ENCODE measurements at places on chromosomes 7 and 10. TPM values are rescaled to one million over a fixed set of nuclear protein-coding genes. Genes with fewer than 3 reads are reported as not detected.

DNA sequence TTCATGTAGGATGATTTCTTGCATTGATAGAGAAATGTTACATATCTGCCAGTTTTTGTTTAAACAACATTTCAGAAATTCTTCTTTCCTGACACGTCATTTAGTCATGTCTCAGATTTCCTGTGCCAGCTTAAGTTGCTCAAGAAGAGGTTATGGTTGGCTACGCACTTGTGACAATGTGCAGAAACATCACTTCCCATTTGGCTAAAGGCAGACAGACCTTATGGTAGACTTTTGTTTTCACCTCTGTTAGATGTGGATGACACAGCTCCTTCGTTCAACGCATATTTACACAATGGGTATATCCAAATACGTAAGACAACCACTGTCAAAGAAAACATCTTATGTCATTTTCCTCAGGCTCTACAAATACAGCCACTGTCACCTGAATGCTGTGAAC, 125.8 kb downstream of the DOCK4 start:
- peak; percentile 65 for DNase-seq

DNA sequence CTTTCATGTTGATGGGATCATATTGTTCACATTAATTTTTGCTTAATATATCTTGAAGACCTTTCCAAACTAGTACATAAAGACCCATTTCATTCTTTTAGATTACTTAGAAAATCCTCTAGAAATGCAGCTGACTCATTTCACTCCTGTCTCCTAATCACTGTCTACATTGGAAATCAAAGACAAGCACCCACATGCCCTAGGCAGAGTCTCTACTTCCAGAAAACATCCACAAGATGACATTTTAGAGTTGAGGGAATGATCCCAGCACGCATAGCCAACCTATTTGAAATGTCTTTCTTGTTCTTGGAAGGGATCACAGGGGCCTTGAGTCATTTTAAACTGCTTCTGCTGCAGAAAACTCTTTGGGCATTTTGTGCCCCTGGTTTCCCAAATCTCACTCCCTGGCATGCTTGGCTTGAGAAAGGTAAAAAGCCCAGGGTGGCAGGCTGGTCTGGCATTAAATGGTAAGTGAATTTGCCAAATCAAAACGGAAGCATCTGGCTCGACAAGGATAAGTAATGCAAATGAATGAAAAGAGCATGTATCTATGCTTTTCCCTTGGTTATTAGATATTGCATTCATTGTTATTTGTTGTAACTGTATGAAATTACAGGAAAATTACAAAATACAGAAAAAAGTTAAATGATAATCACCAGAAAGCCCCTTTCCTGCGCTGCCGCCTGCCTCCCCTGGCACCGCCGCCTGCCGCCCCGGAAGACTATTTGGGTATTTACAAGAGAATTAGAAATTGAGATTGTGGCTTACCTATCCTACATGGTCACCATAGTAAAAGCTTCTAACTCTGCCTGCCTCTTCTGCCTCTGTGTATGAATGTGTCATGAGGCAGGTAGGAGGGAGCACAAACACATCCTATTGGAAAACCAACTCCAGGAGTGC, 225.3 kb downstream of the PTEN start:
- DNase-seq, result no peak

- DNase-seq, result peak; percentile 35
Measured at GRCh38 chr7:71286924-71287323, 155.0 kb downstream of the GALNT17 start.

- no peak for DNase-seq
Measured at GRCh38 chr10:6770846-6771245, 190.8 kb upstream of the PRKCQ start.

- DNase-seq, result no peak
Measured at GRCh38 chr10:50604049-50604640, 19.6 kb downstream of the SGMS1 start.

DNA sequence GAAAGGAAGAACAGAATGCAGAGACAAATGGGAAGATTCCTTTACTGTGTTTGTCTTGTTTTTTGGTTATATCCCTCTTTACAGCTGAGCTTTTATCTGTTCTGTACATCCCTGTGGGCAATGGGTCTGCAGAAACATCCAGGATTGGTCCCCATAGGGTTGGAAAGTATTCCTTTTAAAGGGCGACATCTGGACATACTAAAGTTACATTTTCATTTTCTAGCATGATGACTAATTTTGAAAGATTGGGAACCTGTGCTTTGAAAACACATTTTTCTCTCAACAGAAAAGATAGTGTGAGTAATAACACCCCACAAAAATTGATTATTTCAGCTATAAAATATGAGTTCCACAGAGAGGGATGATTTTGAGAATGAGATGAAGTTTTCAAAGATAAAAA, 435.8 kb downstream of the GPAM start:
- DNase-seq, result no peak

- DNase-seq, result no peak
Measured at GRCh38 chr7:104967595-104967994, 46.4 kb upstream of the KMT2E start.

DNA sequence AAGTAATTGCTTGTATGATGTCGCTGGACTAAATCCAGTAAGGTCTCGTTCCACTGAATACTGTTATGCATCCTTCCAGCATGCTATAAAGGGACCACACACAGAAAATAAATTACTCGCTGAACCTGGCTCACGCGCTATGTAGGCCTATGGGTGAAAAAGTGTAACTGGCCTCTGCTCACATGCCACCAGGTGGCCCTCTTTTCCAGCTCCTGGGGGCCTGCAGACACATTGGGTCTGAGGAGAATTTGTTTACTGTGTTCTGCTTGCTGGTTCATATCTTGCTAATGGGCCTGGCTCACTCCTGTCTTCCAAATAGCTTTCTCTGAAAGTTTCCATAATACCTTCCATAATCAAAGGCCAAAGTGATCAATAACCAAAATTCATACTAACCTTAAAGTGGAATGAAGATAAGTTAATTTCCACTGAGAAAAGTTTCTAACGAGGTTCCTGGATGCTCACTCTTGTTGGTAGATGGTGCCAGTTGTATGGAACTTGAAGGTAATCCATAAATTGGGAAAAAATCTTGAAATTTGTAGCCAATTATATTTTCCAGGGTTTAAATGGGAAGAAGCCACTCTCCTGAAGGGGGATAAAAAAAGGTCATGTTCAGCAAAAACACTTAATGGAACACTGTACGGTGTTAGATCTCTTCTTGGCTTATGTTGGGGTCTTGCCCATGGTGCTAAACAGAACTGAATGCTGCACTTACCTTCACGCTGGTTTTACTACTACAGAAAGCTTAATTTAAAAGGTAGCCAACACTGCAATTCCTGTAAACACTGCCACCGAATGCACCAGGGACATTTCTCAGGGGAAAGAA, 27.0 kb upstream of the ZPBP start:
- no peak for DNase-seq

DNA sequence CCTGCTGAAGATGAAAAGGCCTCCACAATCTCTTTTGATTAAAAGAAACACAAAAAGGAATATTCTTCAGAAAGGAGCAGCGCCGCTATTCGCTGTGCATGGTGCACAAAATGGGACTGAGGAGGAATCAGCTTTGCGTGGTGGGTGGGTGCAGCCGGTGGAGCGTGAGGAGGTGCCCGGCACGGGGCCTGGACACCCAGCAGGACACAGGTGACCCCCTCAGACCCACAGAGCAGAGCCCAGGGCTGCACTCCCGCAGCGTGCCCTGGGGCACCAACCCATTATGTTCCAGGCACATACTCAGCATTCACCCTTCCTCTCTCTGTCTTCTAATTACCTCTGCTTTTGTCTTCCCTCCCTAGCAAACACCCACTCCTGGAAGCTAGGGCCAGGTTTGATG, 238.0 kb upstream of the PPP2R2D start:
- no peak for DNase-seq

DNA sequence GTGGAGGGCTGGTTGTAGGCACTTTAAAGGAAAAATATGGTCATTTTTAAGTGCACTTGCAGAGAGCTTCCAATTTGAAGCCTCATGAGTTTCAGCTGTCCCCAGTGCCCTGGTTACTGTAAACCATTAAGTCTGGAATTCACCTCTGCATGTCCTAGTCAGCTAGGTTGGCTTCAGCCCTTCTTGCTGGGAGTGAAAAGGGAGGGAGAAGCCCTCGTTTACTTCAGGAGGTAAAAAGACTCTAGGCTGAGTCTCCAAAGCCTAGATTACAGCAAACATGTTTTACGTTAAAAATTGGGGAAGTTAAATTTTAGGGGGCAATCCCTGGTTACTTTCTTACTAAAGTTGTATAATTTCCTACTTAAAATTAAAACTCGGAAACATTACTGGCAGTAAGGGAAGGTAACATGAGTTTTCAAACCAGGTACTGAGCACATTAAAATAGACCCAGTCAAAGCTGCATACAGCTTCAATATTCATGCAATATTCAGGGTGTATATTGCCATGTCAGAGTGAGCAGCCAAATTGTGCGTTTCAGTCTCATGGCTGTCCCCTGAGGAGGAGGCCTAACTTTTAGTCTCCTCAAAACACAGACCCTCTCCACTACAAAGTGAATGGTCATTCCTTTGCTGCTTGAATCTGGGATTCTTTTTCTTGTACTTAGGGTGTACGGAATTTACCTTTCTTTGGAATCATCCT, 156.7 kb downstream of the PRKG1 start:
- no peak for DNase-seq

DNA sequence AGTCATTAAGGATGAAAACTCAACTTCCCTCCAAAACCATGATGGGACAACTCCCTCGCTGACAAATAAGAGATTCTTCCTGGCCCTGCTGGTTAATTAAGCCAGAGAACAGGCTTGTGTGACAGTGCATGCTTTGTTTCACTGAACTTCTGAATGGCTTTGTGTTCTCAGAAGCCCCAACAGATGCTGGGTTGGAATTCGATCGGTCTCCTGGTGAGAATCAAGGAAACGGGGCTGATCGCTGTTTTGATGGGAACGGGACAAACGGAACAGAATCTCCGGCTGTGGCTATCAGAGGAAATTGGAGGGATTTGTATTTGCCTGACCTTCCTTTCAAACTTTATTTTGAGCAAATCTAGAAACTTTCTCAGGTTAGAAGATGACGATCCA, 145.0 kb downstream of the RNF216 start:
- no peak for DNase-seq

DNA sequence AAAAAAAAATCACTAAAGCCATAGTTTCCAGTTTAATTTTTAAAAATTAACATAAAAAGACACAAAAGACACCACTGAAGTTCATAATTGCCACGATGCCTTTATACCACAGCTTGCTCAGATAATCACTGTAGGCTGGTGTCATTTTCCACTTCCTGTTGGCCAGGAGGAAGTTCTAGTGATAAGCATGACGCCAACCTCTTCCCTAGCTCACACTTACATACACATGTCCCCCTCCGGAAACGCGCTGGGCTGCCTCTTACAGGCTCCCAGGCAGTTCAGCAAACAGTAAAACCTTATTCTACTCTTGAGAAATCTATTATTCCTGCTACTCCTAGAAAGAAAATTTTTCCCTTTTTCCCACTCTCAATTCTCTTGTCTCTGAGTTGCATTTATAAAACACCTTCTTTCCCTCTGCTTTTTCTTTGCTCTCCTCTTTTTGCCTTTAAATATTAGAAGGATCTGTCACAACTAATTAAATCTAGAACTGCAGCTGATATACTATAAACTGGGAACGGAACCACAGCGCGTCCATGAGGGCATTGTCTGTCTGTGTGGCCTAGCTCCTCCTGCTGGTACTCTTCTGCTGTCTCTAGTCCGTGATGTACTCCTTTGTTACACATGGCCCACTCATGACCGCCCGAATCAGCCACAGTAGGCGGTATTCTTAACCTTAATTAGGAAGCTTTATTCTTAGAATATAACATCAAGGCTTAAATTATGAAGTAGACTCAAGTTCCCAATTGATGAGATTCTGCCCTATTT, 664.9 kb downstream of the CNTNAP2 start:
- DNase-seq, result no peak

- DNase-seq, result no peak
Measured at GRCh38 chr7:19181634-19182033, 36.4 kb upstream of the FERD3L start.

DNA sequence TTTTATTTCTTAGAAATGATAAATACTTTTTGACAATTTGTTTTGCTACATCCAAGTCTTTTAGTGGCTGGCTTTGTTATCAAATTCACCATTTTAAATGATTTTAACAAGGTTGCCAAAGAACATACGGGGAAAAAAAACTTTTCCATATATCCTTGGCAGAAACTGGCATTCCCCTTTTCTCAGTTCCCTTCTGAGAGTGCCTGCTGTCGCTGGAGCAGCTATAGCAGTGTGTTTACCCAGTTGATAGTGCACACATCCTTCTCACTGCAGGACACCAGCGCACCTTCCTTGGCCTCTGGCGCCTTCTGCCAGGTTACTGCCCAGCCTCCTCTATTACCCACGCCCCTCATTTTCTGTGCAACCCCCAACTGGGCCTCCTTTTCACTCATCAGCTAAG, 94.1 kb downstream of the ALOX5 start:
- DNase-seq, result no peak

- DNase-seq, result no peak
Measured at GRCh38 chr10:22391600-22391999, 46.3 kb downstream of the SPAG6 start.

DNA sequence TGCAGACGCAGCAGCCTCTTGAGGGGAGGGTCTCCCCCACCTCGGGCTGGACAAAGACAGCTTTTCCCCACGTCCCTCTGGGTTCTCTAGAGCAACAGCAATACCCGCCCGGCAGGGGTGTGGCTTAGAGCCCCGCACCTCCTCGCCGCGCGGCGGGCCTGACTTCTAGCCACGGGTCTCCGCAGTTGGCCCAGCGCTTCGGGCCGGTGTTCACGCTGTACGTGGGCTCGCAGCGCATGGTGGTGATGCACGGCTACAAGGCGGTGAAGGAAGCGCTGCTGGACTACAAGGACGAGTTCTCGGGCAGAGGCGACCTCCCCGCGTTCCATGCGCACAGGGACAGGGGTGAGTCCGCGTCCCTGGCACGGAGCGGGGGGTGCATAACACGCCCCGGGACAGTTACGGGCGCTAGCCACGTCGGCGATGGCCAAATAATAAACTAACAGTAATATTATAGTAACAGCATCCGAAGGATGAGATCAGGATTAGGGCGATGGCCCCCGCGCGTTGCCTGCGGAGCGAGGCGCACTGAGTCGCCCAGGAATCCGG, 1.2 kb downstream of the CYP2E1 start:
- DNase-seq, result no peak

GRCh38 chr10:105837951-105838350, 1196.9 kb downstream of the SORCS3 start:
- peak; percentile 30 for DNase-seq

DNA sequence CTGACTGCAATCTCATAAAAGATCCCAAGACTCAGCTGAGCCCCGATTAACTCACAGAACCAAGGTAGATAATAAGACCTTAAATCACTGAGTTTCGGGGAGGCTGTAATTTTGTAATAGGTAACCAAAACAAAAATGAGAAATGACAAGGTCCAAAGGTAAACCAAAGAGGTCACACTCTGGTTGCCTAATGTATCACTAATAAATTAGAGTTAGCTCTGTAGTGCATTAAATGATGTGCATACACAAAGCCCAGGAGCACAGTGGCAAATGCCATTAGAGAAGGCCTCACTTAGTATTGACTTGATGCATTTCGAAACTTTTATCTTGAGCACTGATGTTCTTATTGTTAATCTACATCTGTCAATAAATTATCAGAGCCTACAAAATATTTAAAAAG, 237.7 kb upstream of the CCDC6 start:
- DNase-seq, result no peak

NXPH1 gene
- polyA plus RNA-seq, result not detected

MYL7 gene
- 0.68 TPM for polyA plus RNA-seq

TMEM236 gene
- 0.22 TPM for polyA plus RNA-seq

MYO1G gene
- polyA plus RNA-seq, result 0.64 TPM

HILPDA gene
- 24.2 TPM for polyA plus RNA-seq

HTR5A gene
- polyA plus RNA-seq, result not detected

CFTR gene
- 11.2 TPM for polyA plus RNA-seq

PLAU gene
- 15.4 TPM for polyA plus RNA-seq

HELLS gene
- 44.2 TPM for polyA plus RNA-seq

FASTK gene
- polyA plus RNA-seq, result 75.2 TPM

DUS4L gene
- polyA plus RNA-seq, result 13.1 TPM

Measured in renal pelvis (tissue), 12 donors.